Smooth muscle cell of the brain vasculature (primary cell): ENCODE measurements at places on chromosomes 1 and 21.

DNA sequence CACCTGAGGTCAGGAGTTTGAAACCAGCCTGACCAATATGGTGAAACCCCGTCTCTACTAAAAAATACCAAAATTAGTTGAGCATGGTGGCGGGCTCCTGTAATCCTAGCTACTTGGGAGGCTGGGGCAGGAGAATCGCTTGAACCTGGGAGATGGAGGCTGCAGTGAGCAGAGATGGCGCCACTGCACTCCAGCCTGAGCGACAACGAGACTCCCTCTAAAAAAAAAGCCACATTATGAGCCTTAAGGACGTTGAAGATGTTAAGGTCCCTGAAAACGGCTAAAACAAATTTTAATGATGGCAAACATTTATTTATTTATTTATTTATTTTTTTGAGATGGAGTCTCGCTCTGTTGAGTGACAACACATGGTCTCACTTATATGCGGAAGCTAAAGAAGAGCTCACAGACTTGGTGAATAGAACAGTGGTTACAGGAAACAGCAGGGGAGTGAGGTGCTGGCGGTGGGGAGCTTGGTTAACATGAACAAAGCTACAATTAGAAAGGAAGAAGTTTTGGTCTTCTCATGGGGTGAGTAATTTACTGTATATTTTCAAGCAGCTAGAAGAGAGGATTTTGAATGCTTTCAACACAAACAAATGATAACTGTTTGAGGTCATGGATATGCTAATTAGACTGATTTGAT, 47.1 kb downstream of the TCP10L start:
- DNase-seq = no peak

GRCh38 chr1:117824616-117825015, 104.8 kb downstream of the GDAP2 start:
- DNase-seq = no peak

DNA sequence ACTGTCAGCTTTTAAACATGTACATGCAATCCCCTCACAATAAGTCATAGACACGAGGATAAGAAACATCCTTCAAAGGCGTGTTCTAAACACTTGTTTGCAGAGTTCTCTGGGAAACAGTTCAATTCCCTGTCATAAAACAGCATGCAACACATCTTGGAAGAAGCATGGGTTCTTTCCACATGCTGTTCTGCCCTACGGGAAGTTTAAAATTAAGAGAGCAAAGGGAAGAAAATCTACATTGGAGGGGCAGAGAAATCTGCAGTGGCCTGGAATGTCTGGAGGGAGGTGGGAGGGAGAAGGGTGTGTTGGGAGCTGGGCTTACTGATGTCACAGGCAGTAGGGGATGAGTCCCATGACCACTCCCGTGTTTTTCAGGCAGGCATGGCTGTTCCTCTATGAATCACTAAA, 98.3 kb upstream of the SLC2A1 start:
- DNase-seq = no peak

DNA sequence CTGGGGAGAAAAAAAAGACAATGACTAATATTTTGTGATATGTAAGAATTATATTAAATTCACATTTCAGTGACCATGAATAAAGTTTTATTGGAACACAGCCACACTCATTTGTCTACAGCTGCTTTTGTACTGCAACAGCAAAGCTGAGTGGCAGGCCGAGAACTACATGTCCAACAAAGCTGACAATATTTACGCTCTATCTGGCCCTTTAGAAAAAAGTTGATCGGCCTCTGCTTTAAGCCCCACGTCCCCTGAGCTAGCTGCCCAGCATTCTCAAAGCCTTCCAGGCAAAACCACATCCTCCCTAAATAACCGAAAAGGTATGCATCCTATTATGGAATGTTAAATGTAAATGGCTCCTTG, 8.6 kb downstream of the SLC2A1 start:
- DNase-seq = no peak

- no peak for DNase-seq
These were observed 35.6 kb downstream of the GPA33 start for GRCh38 chr1:167054531-167054930.
